Activated naive CD8-positive, alpha-beta T cell treated with anti-CD3 and anti-CD28 coated beads for 36 hours (primary cell): ENCODE measurements at places on chromosomes 11 and 22. TPM values are rescaled to one million over a fixed set of nuclear protein-coding genes. Genes with fewer than 3 reads are reported as not detected.

The INS gene
- total RNA-seq: not detected

The CENPM gene
- total RNA-seq: 70.5 TPM

The MUC6 gene
- not detected for total RNA-seq

The FXYD6 gene
- total RNA-seq: not detected

The EFCAB6 gene
- total RNA-seq: 0.37 TPM

The OR52I2 gene
- total RNA-seq: not detected

The RHOD gene
- 0.78 TPM for total RNA-seq

The ACR gene
- total RNA-seq: not detected

The NLRP14 gene
- not detected for total RNA-seq

The MYO18B gene
- 2.1 TPM for total RNA-seq

The XKR3 gene
- total RNA-seq: not detected

The LRRC74B gene
- not detected for total RNA-seq

The OR6T1 gene
- not detected for total RNA-seq

The CCDC188 gene
- not detected for total RNA-seq

The UPK3A gene
- total RNA-seq: not detected
